ENCODE measurements at places on chromosomes 6 and 20. TPM values are rescaled to one million over a fixed set of nuclear protein-coding genes. Genes with fewer than 3 reads are reported as not detected.

DNA sequence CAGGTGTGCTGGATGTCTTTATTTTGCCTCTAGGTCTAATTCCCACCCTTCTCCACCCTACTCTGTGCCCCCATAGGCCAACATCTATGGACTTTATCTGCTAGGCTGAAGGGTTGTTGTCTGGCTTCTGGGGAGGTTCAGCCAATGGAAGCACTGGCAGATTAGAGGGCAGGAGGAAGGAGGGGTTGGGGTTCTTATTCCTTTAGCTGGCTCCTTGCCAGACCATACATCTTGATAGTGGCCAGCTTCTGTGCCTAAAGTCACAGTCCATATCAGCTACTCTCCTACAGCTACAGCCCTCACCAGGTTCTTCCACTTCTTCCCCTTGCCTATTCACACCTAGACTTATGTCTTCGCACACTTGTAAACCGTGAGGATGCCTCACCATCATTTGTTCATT lies 41.1 kb downstream of the ROS1 start:
- H3K27me3 ChIP-seq, result peaks cover 10% of the 10 kb centered on the region
- H3K27ac ChIP-seq, result no peak overlapping the region
- no peak for DNase-seq
- H3K36me3 ChIP-seq, result no peaks in the 10 kb centered on the region

DNA sequence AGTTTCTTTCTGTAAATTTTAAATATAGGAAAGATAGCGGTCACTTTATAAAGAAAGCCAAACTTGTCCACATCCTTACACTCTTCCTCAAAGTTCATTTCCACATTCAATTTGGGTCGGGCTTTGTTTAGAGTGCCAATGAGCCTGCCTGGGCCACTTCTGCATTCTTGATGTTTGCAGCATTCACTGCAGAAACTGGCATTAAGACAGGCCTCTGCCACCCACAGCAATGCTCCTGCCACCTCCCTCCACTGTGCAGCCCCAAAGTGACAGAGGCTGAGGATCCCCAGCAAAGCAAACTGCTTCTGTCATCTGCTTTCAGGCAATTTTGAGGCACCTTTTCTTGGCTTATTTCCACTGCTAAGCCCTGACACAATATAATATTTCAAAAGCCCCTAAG lies 61.2 kb downstream of the TNFAIP3 start:
- H3K27me3 ChIP-seq, result no peaks in the 10 kb centered on the region
- peak overlapping the region; percentile 22 for H3K27ac ChIP-seq
- no peak overlapping the region for H3K4me3 ChIP-seq
- peaks cover 31% of the 10 kb centered on the region for H3K4me1 ChIP-seq
- H3K36me3 ChIP-seq, result no peaks in the 10 kb centered on the region

DNA sequence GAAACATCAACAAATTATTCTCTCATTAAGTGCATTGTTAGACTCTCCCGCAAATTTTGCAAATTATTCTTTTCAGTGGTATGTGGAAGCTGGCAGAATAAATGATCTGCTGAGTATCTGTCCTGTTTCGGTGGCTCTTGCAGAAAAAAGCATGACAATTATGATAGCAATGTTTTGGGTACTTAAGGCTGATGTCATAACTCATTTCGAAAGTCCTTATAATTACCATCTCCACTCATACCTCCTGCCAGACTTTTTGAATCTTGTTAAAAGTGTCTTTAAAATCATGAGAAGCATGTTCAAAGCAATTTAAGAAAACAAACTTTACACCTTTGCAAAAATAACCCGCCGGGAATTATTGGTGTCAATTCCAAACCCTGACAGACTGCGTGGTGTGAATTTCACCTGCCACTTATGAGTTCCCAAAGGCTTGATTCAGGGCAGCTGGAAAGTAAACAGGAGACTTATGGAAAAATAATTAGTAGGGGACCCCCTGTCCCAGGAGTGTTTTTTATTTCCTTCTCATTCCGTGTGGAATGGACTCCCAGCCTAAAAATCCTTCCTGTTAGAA lies 87.6 kb upstream of the E2F3 start:
- no peaks in the 10 kb centered on the region for H3K27me3 ChIP-seq
- peaks cover 5% of the 10 kb centered on the region for H3K4me1 ChIP-seq
- H3K36me3 ChIP-seq, result peaks cover 4% of the 10 kb centered on the region
- H3K27ac ChIP-seq, result no peak overlapping the region
- no peak overlapping the region for H3K4me3 ChIP-seq

GRCh38 chr20:36859282-36859555 lies 16.7 kb upstream of the TLDC2 start:
- DNase-seq, result no peak
- H3K27ac ChIP-seq, result no peak overlapping the region
- peaks cover 15% of the 10 kb centered on the region for H3K4me1 ChIP-seq
- H3K4me3 ChIP-seq, result no peak overlapping the region
- H3K27me3 ChIP-seq, result peaks cover 11% of the 10 kb centered on the region

Gene BPIFB2
- total RNA-seq, result not detected

DNA sequence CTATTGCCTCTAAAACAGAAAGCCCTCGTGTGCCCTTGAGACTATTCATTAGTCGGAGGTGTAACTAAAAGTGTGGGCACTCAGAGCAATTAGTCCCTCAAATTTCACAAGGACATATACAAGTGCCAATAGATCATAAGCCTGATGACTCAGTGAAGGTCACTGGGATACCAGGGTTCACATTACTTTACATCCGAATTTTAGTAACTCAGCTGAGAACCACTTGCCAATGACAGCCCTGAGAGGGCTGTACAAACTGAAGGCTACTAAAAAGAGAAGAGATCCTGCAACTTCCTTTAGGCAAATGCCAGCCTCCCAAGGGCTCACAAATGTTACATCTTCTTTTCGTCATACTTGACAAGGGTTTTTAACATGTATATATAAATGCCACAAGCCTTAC lies 369.6 kb downstream of the TENT5A start:
- H3K4me3 ChIP-seq, result no peak overlapping the region
- H3K4me1 ChIP-seq, result no peaks in the 10 kb centered on the region
- no peak for DNase-seq
- no peaks in the 10 kb centered on the region for H3K27me3 ChIP-seq

GRCh38 chr6:90559931-90560330 lies 26.9 kb downstream of the MAP3K7 start:
- H3K36me3 ChIP-seq, result peaks cover 41% of the 10 kb centered on the region
- H3K27me3 ChIP-seq, result no peaks in the 10 kb centered on the region
- DNase-seq, result no peak

DNA sequence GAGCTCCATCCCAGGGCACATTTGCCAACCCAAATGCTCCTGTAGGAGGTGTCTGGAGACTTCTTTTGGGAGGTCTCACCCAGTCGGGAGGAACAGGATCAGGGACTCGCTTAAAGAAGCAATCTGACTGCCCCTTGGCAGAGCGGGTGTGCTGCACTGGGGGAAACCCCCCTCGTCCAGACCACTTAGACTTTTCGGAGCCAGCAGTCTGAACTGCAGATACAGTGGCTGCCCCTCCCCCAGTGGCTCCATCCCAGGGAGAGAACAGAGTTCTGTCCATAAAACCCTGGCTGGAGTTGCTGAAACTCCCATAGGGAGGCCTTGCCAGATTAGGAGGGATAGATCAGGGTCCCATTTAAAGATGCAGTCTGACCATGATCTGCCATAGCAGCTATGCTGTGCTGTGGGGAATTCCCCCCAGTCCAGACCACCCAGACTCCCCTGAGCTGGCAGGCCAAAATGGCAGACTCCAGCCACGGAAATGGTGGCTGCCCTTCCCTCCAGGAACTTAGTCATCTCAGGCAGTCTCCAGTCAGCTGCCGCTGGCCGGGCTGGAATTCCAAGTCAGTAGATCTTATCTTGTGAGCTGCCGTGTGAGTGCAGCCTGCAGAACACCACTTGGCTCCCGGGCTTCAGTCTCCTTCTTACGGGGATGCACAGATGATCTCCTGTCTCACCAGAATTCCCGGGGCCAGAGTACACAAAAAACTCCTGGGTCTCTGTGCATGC lies 278.1 kb upstream of the SASH1 start:
- no peak for DNase-seq
- no peak overlapping the region for H3K4me3 ChIP-seq
- H3K4me1 ChIP-seq, result no peaks in the 10 kb centered on the region
- H3K36me3 ChIP-seq, result no peaks in the 10 kb centered on the region

- no peaks in the 10 kb centered on the region for H3K27me3 ChIP-seq
- peaks cover 30% of the 10 kb centered on the region for H3K4me1 ChIP-seq
- H3K27ac ChIP-seq, result peak overlapping the region; percentile 97
- DNase-seq, result no peak
- H3K4me3 ChIP-seq, result peak overlapping the region; percentile 97
Observed at GRCh38 chr6:63574554-63574900, 2.2 kb downstream of the LOC128125822 start.

All from activated naive CD8-positive, alpha-beta T cell treated with anti-CD3 and anti-CD28 coated beads, Interleukin-2, amount 10 ng/mL, durations not matched to agents 7 days and 5 days (primary cell).